Umbilical cord (tissue), 2 donors: ENCODE measurements at places on chromosomes 7 and 10.
A peak's percentile ranks its signal among the peaks of the same experiment; 100 is the strongest.

- no peak for DNase-seq
Measured at GRCh38 chr7:13416071-13416470, 573.4 kb downstream of the ETV1 start.

GRCh38 chr10:33145451-33146188, 187.6 kb upstream of the ITGB1 start:
- DNase-seq: no peak

DNA sequence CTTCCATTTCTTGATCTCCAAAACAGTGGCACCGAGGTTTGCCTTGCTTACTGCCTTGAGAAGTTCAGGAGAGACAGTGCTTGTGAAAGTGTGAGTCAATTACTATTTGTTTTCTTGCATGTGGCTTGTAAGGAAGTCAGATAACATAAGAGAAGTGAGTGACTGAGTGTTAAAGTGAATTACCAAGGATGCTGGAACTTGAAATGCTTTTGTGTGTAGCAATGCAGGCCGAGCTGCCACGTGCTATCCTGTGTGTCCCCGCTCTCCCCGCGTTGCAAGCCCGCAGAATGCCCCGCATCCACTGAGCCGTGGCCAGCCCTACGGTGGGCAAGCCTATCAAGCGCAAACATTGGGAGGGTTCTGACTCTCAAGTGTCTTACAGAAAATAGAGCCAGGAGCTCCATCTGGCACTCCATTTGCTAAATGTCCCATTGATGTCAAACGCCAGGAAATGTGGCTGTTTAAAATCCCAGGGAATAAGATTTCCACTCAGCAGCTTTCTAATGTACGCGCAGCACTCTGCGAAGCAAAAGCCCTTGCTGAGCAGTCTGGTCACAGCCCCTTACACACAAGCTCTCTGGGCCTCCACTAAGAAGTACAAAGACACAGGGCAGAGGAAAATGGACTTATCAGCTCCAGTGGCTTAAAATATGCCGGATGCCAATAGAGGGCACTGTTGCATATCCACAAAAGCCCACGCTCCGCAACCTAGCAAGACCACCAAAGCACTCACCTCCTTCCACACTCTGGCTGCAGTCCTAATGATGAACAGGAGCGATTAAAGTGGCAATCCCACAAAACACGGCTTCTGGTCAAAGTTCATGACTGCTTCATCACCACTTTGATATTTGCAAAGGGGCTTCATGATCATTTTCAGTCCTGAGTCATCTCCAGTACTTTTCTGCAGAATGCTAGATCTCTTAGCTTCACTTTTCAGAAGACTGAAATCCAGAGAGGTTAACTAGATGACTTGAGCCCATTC, 158.0 kb upstream of the ITGB1 start:
- peak; percentile 57 for DNase-seq

- no peak for DNase-seq
Measured at GRCh38 chr7:138205614-138206150, 129.4 kb downstream of the AKR1D1 start.

GRCh38 chr7:136136906-136137454, 159.8 kb upstream of the MTPN start:
- DNase-seq: peak; percentile 53
